Astrocyte (in vitro differentiated cells and primary cell): ENCODE measurements at places on chromosomes 3 and 15. TPM values are rescaled to one million over a fixed set of nuclear protein-coding genes. Genes with fewer than 3 reads are reported as not detected.
A peak's percentile ranks its signal among the peaks of the same experiment; 100 is the strongest.

The ATP6V1A gene
- total RNA-seq, result 123 and 129 TPM in 2 replicates

The CHRFAM7A gene
- 0.64 and 1.8 TPM in 2 replicates for total RNA-seq

The ZPLD1 gene
- 0.45 and 0.60 TPM in 2 replicates for total RNA-seq

The ZKSCAN7 gene
- total RNA-seq, result 4.8 and 5.7 TPM in 2 replicates

The AAGAB gene
- 46.0 and 52.2 TPM in 2 replicates for total RNA-seq

The TMIE gene
- total RNA-seq, result 0.34 and 0.53 TPM in 2 replicates

The COPB2 gene
- total RNA-seq, result 269 and 270 TPM in 2 replicates

The CCDC50 gene
- total RNA-seq, result 88.1 and 89.9 TPM in 2 replicates

The GUCA1C gene
- not detected in 2 replicates for total RNA-seq

The STARD5 gene
- total RNA-seq, result 5.5 and 5.8 TPM in 2 replicates

The AZI2 gene
- 91.9 and 99.1 TPM in 2 replicates for total RNA-seq

DNA sequence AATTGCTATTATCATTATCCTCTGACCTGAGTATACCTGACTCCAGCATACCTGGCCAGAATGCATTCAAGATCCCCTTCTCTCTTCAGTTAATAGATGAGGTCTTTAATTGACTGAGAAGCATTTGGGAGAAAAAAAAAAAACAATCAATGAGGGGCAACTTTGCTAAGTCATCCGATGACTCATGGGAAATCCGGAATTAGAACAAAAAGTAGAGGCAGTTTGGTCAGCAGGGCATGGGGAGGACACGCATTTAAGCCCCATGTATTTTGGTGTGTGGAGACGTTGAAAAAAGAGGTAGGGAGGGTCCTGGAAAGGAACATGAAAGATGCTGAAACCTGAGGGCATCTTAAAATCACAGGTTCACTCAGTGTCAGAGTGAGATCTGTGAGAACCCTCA, 256.2 kb downstream of the RORA start:
- DNase-seq, result peak; percentile 80

GRCh38 chr15:65189102-65189740, 4.1 kb upstream of the CLPX start:
- DNase-seq, result peak; percentile 35

GRCh38 chr3:138078901-138079344, 36.5 kb downstream of the DZIP1L start:
- DNase-seq, result peak; percentile 96

DNA sequence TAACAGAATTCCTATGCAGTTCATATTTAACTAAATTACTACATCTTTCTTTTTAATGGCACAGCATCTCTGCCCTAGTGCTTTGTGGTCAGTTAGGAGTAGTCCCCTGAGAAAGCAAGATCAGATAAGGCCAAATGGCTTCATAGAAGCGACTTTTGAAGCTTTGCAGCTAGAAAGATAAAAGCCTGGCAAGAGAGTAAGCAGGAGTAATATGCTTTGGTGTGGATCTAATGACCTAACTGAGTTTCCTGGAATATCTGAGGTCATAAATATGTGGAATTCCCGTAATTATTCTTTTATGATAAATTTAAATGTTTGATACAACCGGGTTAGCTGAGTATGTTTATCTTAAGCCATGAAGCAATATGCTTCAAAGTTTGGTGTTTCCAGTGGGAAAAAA, 374.9 kb upstream of the LRRC3B start:
- DNase-seq, result no peak

- no peak for DNase-seq
These were observed 8.0 kb upstream of the KBTBD8 start for GRCh38 chr3:66989860-66990696.

DNA sequence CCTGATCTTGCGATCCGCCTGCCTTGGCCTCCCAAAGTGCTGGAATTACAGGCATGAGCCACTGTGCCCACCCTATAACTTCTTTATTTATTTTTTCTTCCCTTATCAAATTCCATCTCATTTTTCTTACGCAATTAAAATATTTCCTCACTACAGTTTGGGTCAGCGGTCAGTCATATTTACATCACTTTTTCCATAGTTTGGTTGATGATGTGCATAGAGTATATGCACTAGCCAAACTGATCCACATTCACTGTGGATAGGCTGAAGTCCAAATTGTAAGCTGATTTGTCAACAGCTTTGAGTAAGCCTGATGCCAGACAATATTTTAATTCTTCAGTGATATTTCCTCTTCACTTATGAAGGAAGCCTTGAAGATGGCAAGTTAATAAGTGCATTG, 256.3 kb downstream of the TIGIT start:
- peak; percentile 55 for DNase-seq

GRCh38 chr15:84833447-84834228, 16.5 kb downstream of the ALPK3 start:
- peak; percentile 35 for DNase-seq

DNA sequence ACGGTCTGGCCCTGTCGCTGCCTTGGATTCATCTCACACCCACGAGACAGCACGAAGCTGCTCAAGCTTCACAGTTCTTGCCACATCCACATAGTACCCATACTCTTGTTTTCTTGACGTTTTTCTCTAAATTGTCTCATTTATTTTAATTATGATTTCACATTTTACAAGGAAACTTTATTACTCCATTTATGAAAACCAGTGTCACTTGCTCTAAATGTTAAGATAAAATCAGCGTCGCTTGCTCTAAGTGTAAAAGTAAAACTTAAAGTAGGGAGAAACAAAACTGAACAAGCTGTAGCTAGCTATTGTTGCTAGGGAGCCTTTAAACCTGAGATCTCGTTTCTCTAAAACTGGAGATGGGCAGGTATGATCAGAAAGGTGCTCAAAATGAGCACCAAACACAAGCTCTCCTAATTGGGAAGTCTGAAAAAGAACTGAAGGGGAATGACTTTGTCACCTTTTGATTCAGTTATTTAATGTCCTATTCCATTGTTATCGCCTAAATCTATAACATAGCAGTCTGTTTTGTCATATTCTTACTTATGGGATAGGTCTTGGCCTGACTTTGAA, 680 bp downstream of the IFT122 start:
- DNase-seq, result peak; percentile 53

GRCh38 chr15:74595271-74595670, 20.4 kb upstream of the CLK3 start:
- no peak for DNase-seq

DNA sequence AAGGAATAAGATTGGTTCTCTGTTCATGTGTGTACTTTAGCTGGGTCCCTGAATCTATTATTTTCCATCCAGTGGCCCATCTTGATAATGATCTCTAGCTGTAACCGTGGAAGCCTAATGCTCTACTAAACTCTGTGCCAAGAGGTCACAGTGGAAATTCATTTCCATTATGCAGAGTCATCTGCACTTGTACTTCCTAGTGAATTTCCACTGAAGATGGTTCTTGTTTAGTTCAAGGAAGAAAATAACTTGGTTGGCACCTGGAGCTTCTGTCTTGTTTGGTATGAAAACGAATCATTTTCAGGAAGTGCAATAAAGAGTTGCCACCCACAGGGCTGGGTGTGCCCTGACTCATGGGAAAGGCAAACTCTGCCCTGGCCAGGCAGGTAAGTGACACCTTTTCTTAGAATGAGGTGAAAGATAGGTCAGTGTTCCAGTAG, 10.3 kb downstream of the LPP start:
- no peak for DNase-seq

GRCh38 chr15:34109797-34110663, 8.1 kb downstream of the PGBD4 start:
- DNase-seq, result peak; percentile 6

DNA sequence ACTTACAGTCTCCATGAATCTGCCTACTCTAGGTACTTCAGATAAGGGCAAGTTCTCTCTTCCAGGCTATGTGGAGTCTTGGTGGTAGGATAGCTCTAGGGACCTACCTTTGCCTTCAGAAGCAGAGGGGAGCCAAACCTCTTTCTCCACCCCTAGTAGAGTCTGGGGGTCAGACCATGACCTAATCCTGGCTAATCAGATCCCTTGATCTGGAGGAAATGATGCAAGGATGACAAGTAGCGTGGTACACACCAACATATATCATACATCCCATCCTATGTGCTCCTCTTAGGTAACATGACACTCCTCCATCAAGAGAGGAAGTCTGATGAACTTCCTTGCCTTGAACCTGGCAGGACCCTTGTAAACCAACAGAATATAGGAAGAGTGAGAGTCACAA, 15.4 kb upstream of the PLA2G4F start:
- no peak for DNase-seq

GRCh38 chr15:72934921-72935320, 117.3 kb upstream of the NEO1 start:
- no peak for DNase-seq

- peak; percentile 17 for DNase-seq
These were observed 22.2 kb upstream of the GOLIM4 start for GRCh38 chr3:168117853-168118313.

GRCh38 chr3:134824791-134825190, 29.7 kb downstream of the EPHB1 start:
- no peak for DNase-seq

- DNase-seq, result peak; percentile 13
These were observed 462.0 kb downstream of the PDCD6IP start for GRCh38 chr3:34260271-34261000.

DNA sequence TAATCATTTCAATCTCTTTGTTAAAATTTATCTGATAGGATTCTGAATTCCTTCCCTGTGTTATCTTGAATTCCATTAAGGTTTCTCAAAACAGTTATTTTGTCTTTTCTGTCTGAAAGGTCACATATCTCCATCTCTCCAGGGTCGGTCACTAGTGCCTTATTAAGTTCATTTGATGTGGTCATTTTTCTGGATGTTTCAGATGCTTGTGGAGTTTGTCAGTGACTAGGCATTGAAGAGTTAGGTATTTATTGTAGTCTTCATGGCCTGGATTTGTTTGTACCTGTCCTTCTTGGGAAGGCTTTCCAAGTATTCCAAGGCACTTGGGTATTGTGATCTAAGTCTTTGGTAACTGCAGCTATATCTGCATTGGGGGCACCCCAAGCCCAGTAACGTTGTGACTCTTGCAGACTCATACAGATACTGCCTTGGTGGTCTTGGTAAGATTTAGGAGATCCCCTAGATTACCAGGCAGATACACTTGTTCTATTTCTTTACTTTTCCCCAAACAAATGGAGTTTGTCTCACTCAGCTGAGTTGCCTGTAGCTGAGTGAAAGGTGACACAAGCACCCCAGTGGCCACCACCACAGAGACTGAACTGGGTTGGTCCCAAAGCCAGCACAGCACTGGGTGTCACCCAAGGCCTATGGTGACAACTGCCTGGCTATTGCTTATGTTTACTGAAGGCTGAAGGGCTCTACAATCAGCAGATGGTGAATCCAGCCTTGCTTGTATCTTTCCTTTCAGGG, 18.9 kb upstream of the SLC27A2 start:
- peak; percentile 51 for DNase-seq

DNA sequence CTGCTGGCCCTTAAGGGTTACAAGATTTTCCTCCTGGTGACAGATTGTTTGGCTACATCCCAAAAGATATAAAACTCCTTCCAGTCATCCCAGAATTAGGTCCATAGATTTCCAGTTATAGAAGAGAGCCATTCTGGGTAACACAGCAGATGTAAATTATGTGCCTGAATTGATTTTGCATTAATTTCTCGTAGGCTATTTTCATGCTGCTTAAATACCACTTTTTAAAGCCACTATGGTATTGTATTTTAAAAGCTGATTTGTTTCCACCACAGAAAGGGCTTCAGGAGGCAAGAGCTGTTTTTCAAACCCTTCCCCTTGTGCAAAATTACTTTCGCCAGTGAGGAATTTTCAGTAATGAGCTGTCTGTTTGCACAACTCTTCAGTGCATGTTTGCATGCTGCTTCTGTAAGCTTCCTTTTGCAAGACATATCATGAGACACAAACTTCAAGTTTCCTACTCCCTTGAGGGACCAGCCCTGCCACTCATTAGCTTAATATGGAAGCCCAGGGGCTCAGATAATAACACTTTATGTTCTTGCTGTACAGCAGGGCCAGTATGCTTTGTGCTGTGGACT, 105.4 kb upstream of the TNIK start:
- DNase-seq, result no peak

DNA sequence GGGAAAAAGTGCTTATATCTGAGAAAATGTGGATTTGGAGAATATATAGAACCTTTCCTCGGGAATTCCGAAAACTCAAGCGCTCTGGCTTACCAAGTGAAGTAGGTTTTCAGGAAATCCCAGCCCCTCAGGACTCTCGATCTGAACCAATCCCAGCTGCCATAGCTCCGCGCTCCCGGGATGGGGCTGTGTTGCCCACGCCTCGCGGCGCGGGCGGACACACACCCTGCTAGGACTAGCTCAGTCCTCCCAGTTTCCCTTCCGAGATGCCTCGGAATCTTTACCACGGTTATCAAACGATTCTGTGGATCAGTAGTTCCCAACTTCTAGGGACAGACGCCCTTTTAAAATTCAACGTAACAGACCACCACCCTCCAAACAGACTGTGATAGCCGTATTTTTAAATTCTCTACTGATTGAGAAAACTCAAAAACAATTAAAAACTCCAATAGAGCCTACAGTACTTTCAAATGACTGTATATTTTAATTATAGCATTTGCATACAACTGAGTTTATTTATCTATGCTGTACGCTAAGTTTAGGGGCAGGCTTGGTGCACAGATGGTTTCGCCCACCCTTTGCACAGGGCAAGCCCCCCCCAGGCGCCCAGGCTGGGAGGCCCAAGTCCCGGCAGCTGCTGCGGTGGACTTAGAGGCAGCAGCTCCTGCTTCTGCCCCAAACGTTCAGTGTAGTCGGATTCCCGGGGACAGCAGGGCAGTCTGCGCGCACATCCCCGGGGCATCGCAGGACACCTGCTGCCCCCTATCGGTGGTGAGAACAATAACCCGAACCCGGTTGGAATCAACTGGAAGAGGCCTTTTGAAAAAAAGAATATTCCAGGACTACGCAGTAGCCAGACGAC, 52.3 kb downstream of the CCDC54 start:
- DNase-seq, result peak; percentile 75

DNA sequence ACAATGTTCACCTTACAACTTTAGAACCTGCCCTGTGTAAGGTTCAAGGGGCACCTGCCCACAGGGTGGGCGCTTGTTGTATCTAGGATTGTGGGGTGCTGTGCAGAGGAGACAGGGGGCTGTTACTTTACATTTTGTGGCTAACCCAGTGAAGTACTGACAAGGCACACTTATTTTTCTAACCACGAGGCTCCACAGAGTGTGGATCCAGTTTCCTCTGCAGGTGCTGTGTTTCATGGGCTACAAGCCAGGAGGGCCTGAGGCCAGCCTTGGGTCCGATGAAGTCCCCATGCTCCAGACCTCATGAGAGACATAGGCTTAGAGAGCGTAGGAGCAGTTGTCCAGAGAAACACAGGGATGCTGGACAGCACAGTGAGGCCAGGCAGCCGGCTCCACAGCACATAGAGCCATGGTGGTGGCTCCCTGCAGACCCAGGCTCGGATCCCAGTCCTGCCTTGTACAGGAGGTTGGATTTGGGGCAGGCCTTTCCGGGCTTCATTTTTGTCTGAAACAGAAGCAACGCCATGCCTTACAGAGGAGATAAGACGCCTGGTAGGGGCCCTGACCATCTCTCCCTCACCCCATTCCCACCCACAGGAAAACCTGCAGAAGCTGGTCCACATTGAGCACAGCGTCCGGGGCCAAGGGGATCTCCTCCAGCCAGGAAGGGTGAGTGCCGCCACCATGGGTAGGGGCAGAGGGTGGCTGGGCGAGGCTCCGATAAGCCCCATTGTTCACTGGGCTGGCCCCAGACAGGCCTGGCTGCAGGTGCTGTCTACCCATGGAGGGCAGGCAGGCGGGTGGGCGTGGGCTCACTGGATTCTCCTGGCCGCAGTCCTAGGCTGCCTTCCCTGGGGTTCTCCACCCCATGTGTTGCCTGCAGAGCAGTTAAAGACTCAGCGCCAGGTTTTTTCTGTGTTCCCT, 40.1 kb upstream of the NR2C2 start:
- no peak for DNase-seq
